ENCODE measurements at places on chromosomes 11 and 22. TPM values are rescaled to one million over a fixed set of nuclear protein-coding genes. Genes with fewer than 3 reads are reported as not detected.
A peak's percentile ranks its signal among the peaks of the same experiment; 100 is the strongest.

DNA sequence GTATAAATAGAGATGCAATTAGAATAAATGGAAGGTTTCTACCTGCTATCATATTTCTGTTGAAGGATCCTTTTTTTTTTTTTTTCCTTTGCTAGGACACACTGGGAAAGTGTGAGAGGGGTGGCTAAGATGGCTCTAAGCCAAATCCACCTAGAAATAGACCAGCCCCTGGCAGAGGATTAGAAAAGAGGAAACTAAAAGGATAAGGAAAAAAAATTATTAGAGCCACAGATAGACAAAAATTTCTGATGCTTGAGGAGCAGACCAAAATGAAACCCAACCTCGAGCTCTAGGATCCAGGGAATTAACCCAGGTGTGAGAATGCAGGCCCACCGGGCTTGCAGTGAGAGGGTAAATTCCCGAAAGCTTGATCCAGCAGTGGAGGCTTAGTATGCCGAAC is 262.3 kb downstream of the CADM1 start:
- no peak for DNase-seq

DNA sequence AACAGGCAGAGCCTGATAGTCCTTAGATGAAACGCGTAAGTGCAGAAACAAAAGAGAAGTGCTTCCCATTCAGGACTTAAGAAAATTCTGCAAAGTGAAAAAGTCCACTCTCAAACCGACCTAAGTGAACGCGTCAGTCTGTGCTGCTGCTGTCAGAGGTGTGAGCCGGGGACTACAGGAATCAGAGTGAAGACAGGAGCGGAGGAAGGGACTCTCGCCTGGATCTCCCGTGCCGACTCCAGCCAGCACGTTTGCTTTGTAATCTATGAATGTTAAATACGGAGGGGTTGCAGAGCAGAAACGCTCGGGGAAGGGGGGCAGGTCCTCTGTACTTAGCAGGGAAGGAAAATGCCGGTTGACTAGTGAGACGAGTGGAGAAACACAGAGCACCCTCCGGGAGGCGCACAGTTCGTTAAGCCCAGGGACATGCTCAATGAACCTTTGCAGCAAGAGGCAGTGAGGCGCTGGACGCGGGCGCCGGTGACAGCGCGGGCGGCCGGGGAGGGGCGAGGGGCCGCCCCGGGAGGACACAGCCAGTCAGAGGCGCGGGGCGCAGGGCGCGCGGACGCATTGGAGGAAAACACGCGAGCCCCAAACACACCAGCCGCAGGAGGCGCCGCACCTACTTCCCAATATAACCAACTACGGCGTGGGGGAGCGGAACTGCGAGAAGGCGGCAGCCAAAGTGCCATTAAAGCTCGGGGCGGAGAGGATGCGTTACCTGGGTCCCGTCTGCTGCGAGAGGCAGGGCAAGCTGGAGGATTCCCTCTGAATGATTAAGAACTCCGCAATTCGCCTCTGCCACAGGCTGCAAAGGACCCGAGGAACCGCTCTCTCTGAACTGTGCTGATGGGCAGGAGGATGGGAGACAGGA is at the start of gene CNTN5:
CNTN5 (plus strand) TSS at position 598 of the 874 bp plus-strand sequence.
- DNase-seq: no peak

DNA sequence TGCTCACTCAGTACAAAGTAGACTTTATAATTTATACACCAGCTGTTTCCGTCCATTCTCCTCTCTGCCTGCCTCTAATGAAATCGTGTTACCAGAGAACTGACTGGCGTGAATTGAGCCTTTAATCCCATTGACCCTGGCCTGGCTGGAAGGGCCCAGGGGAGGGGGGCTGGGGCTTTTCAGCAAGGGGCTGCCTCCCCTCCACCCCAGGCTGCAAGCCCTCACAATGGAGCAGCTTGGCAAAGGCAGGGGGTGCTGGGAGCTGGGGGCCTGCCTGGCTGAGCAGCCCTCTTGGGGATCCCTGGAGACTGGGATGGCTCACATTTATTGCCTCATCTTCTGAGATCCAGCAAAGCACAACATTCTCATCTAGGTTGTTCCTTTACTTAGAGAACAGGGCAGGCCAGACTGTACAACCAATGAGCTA is 25.8 kb upstream of the LMO1 start:
- DNase-seq: no peak

- peak; percentile 94 for DNase-seq
Measured at GRCh38 chr22:41446639-41447434, at the start of gene TOB2. Gene TOB2 (minus strand): TSS chr22:41446801. CDS start chr22:41437345, 9,456 bp downstream.

DNA sequence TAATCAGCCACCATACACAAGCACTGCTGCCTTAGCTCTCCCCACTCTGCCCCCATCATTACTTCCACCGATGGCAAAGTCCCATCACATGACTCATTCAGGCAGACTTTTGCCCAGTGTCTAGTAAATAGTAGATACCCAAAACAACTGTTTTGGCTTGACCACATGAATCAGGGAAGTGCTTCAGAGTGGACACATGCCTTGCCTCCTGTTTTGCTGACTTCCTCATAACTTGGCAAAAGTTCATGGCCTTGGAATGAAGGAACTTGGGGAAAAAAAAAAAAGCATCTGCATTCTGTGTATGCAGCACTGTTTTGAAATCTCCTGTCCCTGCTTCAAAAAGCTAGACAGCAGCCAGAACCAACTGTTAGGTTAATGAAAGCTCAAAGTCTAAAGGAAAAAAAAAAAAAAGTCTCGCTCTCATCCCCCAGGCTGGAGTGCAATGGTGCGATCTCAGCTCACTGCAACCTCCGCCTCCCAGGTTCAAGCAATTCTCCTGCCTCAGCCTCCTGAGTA is 335.3 kb downstream of the FAM181B start:
- no peak for DNase-seq

DNA sequence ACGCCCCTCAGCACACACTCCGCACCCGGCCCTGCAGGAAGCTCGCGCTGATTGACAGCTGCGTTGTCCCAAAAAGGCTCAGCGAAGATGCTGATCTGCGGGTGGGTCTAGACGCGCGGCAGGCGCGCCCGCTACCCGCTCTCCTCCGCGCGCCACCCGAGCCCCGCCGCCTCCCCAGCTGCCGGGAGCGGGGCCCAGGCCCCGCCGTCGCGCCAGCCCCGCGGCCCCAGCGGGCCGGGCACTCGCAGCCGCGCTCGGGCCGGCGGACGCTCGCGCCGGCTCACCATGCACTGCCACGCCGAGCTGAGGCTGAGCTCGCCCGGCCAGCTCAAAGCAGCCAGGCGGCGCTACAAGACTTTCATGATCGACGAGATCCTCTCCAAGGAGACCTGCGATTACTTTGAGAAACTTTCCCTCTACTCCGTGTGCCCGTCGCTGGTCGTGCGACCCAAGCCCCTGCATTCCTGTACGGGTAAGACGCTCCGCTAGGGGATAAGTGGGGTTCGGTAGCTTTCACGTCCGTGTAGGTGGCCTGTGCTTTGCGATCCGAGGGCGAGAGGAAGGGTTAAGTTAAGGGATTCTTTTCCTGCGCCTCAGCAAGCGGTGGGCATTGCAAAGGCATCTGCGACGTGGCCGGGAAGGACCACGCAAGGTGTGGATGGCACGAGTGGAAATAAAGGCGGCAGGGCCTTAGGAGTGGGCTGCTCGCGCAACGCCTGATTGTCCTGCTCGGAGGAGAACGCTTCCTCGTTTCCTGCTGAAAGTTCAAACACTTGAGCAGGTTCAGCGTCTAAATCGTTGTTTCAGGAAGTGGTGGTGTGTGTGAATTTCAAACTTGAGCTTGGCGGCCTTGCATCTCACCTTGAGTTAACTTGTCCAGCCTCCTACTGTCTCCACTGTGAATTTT is at the start of gene BARX2:
BARX2 (plus strand) TSS at position 98 of the 907 bp plus-strand sequence; CDS start at position 286, 188 bp downstream.
- peak; percentile 90 for DNase-seq

- no peak for DNase-seq
Measured at GRCh38 chr11:63882555-63883242, 34.3 kb downstream of the RCOR2 start.

DNA sequence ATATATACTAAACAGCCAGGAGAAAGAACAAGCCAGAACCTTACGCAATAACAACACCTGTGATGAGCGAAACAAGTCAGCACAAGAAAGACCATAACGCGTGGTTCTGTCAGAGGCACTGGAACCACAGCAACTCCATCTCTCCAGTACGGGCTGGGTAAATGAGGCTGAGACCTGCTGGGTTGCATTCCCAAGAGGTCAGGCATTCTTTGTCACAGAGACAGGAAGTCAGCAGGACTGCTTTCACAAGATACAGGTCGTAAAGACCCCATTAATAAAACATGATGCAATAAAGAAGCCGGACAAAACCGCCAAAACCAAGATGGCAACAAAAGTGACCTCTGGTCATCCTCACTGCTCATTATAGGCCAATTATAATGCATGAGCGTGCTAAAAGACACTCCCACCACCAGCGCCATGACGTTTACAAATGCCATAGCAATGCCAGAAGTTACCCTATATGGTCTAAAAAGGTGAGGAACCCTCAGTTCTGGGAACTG is 21.7 kb downstream of the TPST2 start:
- DNase-seq: no peak

DNA sequence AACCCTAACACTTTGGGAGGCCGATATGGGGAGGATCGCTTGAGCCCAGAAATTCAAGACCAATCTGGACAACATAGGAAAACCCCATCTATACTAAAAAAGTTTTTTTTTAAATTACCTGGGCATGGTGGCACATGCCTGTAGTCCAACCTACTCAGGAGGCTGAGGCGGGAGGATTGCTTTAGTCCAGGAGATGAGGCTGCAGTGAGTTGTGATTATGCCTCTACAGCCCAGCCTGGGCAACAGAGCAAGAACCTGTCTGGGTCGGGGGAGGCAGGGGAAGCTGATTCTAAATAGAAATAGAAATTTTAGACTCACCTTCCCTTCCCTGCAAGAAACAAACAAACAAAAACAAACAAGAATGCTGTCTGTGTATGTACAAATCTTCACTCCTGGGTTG is 52.9 kb upstream of the PRODH start:
- DNase-seq: no peak

GRCh38 chr11:65790902-65791650 is 4.2 kb downstream of the OVOL1 start:
- DNase-seq: peak; percentile 82

- no peak for DNase-seq
Measured at GRCh38 chr22:20238536-20238900, 29.6 kb downstream of the RTN4R start.

DNA sequence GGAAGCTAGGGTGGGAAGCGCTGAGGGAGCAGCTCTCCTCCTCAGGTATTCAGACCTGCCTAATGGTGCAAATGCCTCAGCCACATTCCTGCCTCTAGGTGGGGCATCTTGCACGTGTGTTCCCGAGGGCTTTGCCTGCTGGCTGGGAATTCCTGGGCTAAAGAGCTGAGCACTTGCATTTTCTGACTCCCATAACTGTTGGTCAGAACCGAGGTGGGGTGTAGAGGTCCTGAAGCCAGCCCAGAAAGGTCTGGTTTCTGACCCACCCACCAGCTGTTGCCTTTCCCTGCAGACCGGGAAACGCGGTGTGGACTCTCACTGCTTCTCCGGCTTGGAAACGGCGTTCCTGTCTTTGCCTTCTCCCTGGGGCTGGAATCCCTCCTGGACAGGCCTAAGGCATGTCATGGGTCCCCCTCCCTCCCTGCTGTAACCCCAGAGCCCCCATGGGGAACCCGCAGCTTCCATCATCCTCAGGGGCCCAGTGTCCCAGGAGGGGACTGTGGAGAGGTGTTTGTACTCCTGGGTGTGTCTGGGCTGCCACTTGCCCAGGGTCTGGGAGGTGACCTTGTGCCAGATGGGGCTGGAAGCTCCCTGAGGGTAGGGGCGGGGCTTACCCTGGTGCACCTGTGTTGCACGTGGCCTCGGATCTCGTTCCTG is 24.0 kb upstream of the SMIM38 start:
- DNase-seq: peak; percentile 92

GRCh38 chr22:30088468-30088867 is 8.2 kb downstream of the HORMAD2 start:
- no peak for DNase-seq

GRCh38 chr11:64092111-64092760 is 56.5 kb downstream of the FLRT1 start:
- no peak for DNase-seq

- no peak for DNase-seq
Measured at GRCh38 chr11:120735035-120735434, 223.5 kb downstream of the GRIK4 start.

GRCh38 chr22:28179392-28179791 is 260.3 kb upstream of the PITPNB start:
- no peak for DNase-seq

DNA sequence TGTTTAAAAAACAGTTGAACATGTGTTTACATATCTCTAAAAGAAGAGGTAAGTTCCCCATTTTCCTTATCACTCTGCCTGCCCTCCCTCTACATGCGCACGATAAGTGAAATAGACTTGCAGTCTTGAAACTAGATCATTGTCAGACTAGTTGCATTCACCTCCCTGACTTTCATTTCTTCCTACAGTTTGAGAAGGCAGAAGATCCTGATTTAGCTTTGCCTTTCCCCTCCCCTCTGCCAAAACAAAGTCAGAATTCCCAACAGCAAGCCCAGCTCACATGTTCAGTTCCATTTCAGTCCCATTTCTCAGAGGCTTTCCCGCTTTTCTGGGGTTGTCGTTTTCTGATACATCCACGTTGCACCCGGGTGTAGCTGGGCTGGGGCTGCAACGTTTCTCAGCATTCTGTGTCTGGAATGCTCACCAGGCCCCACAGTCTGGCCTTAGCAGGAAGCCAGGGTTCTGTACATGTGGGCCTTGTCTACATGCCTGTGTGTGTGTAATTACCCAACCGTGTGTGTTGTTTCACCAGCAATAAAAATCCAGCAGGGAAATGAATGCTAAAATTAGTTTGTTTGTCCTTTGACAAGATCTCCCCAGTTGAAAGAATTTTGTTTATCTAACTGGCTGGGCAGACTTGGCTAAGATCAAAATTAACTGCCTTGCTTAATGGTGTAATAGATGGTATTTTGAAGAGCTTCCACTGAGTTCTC is 179.2 kb downstream of the DBX1 start:
- peak; percentile 52 for DNase-seq

- no peak for DNase-seq
Measured at GRCh38 chr11:1323774-1324173, 14.3 kb upstream of the TOLLIP start.

GRCh38 chr11:2997406-2997805 is 5.3 kb upstream of the NAP1L4 start:
- no peak for DNase-seq

GRCh38 chr11:87421422-87421821 is 383.7 kb downstream of the TMEM135 start:
- peak; percentile 58 for DNase-seq

- peak; percentile 65 for DNase-seq
Measured at GRCh38 chr11:68406324-68407313, 53.9 kb upstream of the PPP6R3 start.

GRCh38 chr22:39240831-39241793 is 3.7 kb downstream of the PDGFB start:
- DNase-seq: no peak

GGTLC3 gene
- not detected for total RNA-seq

ALDH3B1 gene
- 59.5 TPM for total RNA-seq

LSP1 gene
- total RNA-seq: 54.6 TPM

PARVG gene
- total RNA-seq: 1.1 TPM

APOL5 gene
- total RNA-seq: not detected

NAALAD2 gene
- total RNA-seq: 1.8 TPM

SGSM1 gene
- not detected for total RNA-seq

TBX1 gene
- not detected for total RNA-seq

OR8A1 gene
- not detected for total RNA-seq

MIOX gene
- under 0.01 TPM for total RNA-seq

RTN4R gene
- 0.29 TPM for total RNA-seq

BTG4 gene
- not detected for total RNA-seq

MS4A3 gene
- total RNA-seq: not detected

Data from osteoblast (primary cell).